ENCODE measurements at places on chromosomes 3 and 15.
A peak's percentile ranks its signal among the peaks of the same experiment; 100 is the strongest.

DNA sequence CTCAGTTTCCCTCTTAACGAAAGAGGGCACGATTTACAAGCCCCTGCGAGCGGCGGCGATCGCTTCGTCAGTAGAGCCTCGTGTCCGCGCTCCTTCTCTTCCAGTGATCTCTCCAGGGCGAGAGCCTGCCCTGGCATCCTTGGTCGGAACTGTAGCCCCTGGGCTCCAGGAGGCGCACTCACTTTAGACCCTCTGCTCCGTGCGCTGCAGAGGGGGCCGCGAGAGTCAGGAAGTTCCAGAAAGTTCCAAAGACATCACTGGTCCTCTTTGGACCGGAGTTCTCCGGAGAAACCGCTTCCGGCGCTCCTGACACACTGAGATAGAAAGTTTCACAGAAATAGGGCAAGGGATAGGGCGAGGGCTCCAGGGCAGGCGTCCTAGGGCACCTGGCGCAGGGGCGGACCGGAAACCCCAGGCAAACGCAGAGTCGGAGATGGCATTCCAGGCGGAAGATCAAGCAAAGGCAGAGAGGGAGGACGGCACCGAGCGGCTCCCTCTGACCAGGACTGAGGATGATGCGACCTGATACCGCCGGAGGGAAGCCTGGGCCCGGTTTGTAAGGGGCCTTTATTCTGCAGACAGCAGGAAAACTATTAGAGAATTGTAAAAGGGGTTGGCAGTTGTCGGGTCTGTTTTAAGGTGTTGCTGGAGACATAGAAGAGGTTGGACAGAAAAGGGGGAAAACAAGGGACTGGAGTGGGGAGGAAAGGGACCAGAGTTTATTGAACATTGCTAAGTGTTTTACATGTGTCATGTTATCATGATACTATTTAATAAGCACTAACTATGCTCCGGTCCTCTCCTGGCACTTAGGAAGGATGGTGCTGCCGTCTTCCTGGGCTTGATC is 1.3 kb upstream of the CPEB1 start:
- DNase-seq: no peak

DNA sequence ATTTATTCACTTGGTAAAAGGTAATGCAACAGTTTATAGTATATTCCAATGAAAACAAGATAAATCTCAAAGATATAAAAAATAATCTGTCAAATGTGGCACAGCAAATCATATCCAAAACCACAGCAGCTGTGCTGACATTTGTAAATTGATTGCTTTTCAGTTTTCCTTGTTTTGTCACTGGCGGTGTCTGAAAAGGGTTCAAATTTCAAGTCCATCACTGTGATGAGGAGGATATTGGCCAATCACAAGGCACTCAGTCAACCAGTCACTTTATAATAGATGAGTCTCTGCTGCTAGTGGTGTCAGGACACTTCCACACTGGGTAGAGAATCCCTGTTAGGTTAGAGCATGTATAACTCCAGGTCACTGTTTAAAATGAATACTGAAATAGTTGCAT is 154.8 kb downstream of the SLC9A9 start:
- DNase-seq: no peak

DNA sequence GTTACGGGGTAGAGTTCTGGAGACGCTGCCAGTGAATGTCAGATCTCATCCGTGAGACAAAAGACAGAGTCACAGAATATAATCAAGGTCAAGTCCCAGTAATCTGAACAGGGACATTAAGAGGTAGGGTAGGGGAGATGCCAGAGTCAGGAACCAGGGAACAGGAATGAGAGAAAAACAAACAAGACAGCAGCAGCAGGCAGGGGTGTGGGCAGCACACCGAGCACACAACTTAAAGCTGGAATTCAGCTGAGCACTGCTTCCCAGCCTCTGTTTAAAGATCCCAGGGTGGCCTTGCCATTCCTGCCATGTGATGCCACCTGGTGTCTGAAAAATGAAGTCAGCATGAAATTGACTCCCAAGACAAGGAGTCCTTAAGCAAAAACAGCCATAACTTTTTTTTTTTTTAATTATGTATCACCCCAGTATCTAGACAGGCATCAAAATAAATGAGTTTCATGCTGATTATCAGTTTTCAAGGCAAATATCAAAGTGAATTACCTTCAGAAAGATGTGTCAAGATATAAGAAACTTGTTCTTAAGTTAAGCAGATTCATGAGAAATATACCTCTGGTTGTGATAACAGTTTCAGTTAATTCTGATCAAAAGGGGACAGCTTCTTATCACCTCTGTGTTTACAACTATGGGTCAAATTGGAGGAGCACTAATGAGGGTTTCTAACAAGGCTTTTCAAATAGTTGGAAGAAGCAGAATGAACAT is 203.7 kb downstream of the SLC9A9 start:
- no peak for DNase-seq

- DNase-seq: no peak
Observed at GRCh38 chr3:69058947-69059224, 6.8 kb upstream of the TMF1 start.

DNA sequence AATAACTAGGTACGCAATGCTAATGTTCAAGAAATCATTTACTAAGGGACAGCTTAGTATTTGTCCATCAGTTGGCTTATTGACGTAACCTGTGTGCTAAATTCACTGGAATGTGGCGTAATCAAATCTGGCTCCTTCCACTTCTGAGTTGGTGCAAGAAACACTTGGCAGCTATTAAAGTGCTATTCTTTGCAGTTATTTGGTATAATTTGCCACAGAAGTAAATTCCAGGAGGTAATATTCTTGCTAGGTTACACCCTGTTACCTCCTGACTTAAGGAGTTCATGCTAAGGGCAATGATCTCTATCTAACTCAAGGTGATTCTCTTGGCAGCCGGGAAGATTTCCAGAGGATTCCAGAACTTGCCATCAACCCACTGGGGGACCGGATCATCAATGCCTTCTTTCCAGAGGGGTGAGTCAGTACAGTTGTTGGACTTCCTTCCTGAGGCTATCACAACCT is 25.5 kb downstream of the CHP1 start:
- no peak for DNase-seq

DNA sequence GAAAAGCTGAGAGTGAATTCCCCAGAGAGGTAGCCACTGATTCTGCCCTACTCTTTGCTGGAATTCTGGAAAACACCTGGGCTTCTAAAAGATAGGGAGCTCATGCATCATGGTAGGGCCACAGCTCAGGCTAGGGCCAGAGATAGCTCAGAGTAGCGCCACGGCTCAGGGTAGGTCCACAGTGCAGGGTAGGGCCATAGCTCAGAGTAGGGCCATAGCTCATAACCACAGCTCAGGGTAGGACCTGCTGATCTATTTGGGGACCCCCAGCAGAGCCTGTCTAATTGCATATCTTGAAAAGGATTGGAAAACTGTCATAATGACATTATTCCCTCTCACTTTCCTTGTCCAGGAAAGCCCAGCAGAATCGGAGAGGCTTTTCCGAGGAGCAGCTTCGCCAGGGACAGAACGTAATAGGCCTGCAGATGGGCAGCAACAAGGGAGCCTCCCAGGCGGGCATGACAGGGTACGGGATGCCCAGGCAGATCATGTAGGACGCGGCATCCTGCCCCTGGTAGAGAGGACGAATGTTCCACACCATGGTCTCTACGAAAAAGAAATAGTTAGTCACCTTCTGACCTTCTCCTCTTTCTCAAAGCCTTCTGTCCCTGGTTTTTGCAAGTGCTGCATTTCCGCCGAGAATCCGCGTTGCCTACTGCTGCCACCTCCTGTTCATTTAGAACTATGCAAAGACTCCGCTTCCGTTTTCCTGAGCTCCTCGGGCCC is 14.5 kb downstream of the TAGLN3 start:
- peak; percentile 27 for DNase-seq

DNA sequence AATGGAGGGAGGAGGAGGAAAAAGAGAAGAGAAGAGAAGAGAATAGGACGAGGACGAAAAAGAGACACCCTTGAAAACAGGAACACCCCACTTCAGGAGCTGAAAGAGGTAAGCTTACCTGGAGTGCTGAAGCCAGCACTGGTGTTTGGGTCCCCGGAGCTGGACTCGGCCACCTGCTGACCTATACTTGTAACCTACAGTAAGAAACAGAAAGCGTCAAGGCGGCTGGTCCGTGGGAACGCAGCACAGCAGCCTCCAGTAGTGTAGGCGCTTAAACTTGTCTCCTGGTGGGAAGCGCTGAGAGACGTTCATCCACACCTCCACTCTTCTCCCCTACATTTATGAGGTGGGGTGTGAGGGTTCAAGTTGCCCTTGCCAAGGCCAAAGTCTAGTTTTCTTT is 141.0 kb downstream of the NSMCE3 start:
- no peak for DNase-seq

GRCh38 chr3:153973722-153974265 is 147.4 kb upstream of the ARHGEF26 start:
- DNase-seq: no peak

DNA sequence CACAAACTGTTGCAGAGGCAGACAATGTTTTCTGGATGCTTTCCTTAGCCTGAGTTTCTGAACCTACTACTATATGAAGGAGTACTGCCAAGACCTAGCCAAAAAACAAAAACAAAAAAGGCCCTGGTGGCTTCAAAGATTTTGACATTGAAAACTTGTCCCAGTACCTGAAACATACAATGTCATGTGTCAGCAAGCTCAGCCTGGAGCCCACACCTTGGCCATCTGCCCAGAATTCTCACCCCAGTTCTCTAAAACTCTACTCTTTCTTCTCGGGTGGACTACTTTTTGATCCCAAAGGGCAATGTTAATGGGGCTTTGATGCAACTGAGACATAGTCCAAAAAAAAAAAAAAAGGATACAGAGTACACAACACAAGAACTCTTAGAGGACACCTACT is 81.4 kb downstream of the FAM174B start:
- no peak for DNase-seq

DNA sequence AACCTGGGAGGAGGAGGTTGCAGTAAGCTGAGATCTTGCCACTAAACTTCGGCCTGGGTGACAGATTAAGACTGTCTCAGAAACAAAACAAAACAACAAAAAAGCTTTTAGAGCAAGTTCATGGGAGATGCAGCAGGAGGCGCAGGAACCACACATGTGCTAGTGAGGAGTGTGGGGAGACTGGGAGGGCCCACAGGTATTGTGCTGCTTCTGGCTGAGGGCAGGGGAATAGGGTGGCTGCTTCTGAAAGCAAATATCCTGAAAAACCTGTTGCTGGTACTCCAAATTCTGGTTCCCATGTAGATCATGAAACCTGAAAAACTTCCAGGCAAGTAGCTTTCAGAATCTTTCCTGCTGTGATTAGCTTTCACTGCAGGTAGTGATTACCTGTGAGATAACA is 22.1 kb downstream of the TYRO3 start:
- no peak for DNase-seq

- DNase-seq: no peak
Observed at GRCh38 chr3:70984776-70985482, 598.6 kb downstream of the FOXP1 start.

- DNase-seq: no peak
Observed at GRCh38 chr3:36540888-36541518, 160.7 kb downstream of the STAC start.

- peak; percentile 59 for DNase-seq
Observed at GRCh38 chr15:48440084-48440483, 108.9 kb downstream of the DUT start.

DNA sequence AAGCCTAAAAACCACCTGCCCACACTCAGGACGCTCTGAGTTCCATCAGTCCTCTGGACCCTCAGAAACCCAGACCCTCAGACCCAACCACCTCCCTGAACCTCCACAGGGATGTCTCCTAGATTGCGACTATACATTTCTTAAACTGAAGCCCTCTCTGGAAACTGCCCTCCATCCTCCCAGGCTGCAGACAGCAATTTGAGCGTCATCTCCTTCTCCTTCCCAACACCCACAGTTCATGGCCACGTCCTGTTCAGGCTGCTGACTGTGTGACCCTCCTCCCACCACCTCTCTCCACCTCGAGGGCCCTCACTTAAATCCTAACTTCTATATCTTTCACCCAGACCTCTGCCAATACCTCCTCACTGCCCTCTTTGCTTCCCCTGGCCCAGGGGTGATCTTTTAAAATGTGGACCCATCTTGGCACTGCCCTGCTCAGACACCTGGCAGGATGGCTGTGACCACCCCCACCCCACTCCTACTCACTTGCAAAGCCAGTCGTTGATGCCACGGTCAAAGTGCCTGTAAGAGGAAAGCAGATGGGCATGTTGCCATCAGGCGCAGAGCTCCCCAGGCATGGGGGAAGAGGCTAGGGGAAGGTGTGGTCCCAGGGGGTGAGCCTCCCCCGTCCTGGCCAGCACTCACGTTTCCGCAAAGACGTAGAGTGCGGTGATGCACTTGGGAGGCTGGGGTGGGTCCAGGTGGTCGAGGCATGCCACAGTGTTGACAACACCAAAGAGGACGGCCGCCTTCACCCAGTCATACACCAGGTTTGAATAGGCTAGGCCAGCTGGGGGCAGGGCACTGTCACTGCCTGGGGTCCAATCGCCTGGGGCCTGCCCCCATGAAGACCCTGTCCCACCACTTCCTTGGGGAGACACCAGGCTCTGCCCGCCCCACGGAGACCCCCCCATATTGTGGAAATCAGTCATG is 6.0 kb downstream of the HHATL start:
- DNase-seq: no peak

DNA sequence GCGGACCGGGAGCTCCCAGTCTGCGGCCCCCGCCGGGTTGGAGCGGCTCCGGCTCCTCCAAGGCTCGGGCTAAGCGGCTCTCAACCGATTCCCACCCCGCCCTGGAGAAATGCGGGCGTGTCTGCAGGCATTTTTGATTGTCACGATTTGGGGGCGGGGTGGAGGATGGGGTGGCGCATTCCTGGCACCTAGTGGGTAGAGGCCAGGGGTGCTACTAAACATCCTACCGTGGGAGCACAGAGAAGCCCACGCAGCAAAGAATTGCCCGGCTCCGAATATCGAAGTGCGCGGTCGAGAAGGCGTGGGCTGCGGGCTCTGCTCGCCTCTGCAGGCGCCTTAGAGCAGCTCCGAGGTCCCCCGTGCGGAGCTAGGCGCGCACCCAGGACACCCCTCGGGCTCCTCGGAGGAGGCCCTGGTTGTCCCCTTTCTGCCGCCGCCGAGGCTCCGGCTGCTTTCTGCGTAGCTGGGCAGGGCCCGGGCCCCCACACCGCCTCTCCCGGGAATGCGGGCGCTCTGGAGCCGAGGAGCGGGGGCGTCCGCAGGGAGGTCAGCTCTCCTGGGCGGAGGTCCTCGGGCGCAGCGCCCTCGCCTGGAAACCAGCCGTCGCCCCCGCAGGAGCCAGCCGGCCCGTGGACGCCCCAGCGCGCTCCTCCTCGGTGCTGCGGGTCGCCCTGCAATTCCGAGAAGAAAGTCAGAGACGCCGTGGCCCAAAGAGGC is 16.5 kb upstream of the LAMP3 start:
- DNase-seq: no peak

DNA sequence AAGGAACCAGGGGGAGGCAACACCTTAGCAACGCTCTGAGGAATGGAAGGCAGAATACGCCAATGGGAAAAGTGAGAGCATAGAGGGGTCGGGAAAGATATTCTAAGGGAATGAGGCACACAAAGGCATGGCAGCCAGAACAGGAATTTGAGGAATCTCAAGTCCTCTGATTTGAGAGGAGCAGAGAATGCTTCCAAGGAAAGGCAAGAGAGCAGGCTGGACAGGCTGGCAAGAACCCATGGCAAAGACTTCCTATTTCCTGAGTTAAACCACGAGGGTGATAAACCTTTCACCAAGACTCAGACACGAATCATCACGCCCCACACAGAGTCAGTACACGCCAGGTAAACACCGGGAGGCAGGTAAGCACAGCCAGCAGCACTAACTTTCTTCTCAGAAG is 109.8 kb downstream of the IGF2BP2 start:
- DNase-seq: peak; percentile 42

GRCh38 chr3:172354931-172355499 is 93.2 kb downstream of the GHSR start:
- DNase-seq: no peak

All from fibroblast of skin of left biceps (primary cell).